ENCODE measurements at places on chromosomes 11 and 22.

GRCh38 chr11:60786811-60787567, 1.9 kb downstream of the MS4A10 start:
- DNase-seq = no peak

GRCh38 chr11:92390783-92391182, 166.2 kb downstream of the FAT3 start:
- no peak for DNase-seq

DNA sequence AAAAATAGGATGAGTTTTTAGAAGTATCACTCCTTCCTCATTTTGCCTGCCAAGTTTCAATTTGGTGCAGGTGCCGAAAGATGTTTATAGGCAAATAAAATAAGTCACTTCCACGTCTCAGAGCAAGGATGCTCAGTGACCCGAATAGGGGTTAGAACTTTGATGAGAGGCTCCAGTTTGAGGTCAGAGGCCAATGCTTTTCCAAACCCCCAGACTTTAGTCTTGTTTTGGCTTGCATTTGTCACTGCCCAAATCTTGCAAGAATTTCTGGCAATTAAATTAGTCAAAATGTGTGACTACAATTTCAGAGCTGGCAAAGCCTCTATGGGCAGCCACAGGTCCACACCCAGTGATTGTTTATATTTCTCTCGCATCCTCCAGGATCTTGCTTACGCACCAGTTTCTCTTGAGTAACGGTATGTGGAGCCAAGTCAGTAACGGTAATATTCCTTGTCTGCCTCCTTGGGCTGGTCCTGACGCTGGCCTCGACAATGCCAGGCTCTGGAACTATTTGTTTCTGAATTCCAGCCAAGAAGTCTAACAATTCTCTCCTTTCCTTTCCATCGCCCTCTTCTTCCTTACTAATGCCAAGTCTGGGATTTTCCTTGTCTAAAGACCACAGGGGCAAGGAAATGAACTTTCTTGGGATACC, 9.9 kb upstream of the NUP160 start:
- no peak for DNase-seq

- no peak for DNase-seq
These were observed 11.8 kb upstream of the THY1 start for GRCh38 chr11:119434591-119435330.

GRCh38 chr22:38882972-38883622, 11.1 kb upstream of the CBX6 start:
- no peak for DNase-seq

DNA sequence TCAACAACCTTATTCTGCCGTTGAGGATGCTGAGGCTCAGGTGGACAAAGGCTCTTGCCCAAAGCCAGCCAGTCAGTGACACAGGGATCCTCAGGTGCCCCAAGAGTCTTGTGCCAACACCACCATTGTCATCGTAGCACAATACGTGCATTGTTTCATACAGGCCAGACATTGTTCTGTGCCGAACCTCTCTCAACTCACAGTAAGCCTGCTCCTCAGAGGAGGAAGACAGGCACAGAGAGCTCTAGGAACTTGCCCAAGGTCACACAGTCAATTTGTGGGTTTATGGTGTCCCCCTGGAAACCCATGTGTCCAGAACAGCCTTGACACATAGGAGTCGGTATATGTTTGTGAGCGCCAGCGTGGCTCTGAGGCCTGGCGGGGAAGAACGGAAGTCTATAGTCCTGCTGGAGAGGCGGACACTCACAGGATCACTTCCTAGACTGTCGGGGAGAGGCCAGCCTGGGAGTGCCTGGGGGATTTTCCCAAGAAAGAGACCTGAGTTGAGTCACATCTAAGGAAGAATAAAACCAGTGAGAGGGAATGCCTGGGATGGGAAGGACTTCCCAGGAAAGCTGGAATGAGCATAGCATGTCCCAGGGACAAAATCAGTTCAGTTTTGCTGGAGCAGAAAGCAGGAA, 20.2 kb downstream of the LIF start:
- no peak for DNase-seq

DNA sequence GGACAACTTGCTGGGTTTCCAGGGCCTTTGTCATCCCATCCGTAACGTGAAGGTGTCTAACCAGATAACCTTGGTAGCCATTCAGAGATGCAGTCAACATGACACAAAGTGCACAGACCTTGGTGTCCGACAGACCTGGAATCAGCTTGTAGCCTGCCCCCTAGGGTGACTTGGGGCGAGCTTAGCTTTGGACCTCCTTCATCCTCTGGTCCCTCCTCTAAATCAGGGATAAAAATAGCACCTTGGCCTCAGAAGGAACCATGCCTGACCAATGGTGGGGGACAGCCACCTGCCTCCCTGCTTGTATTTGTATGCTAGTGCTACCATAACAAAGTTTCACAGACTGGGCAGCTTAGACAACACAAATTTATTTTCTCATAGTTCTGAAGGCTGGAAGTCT, 3.7 kb downstream of the SNRPD3 start:
- no peak for DNase-seq

DNA sequence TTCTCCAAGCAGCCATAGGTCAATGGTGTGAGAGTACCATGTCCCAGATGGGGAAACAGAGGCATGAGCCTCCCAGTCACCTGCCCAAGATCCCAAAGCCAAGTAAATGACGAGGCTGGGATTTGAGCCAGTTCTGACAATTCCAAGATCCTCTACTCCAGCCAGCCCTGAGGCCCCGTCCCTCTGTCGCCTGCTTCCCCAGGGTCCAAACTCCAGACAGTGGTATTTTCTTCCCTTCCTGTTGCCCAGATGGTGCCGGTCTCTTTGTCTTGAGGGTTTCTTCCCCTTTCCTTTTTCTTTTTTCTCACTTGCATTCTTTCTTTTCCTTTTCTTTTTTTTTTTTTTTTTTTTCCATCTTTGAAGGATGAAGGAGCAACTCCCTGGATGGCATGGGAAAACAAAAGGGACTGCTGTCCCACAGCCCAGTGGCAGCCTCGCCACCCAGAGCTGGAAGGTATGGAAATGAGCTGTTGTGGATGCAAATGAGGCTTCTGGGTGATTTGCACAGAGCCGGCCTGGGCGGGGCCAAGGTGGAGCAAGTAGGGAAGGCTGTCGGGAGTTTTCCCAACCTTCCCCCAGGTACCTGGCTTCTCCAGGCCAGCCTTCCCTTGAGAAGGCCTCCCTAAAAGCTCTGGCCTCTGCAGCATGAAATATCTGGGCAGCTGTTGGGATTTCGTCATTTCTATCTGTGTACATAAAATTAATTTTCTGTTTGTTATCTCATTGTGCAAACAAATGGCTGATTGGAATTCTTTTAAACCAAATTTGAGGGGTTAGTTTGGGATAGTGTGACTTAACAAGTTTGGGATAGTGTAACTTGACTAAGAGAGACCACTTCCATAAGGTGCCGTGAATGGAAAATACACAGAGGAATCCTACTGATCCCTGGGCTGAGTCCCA, 146.8 kb downstream of the MN1 start:
- no peak for DNase-seq

GRCh38 chr11:44338698-44339529, 29.0 kb upstream of the ALX4 start:
- DNase-seq = no peak

DNA sequence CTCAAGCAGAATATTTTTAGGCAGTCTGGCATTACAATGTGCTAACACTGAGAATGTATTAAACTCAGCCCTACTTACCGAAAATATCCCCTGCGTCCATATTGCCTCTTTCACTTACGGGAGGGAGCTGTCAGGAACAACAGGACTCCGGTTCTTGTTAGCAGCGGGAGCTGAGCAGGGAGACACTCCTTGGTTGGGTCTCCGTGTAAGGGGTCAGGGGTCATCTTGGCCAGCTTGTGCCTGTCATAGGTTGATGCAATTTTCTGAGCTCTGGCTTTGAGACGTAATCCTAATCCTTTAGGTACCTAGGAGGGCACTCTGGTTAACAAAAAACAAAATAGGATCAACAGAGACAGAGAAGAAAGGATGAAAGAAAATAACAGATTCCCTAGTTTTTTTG, 1477.2 kb downstream of the BRD1 start:
- no peak for DNase-seq

- DNase-seq = peak; percentile 21
These were observed 142.3 kb upstream of the TBCEL start for GRCh38 chr11:120881596-120881995.

DNA sequence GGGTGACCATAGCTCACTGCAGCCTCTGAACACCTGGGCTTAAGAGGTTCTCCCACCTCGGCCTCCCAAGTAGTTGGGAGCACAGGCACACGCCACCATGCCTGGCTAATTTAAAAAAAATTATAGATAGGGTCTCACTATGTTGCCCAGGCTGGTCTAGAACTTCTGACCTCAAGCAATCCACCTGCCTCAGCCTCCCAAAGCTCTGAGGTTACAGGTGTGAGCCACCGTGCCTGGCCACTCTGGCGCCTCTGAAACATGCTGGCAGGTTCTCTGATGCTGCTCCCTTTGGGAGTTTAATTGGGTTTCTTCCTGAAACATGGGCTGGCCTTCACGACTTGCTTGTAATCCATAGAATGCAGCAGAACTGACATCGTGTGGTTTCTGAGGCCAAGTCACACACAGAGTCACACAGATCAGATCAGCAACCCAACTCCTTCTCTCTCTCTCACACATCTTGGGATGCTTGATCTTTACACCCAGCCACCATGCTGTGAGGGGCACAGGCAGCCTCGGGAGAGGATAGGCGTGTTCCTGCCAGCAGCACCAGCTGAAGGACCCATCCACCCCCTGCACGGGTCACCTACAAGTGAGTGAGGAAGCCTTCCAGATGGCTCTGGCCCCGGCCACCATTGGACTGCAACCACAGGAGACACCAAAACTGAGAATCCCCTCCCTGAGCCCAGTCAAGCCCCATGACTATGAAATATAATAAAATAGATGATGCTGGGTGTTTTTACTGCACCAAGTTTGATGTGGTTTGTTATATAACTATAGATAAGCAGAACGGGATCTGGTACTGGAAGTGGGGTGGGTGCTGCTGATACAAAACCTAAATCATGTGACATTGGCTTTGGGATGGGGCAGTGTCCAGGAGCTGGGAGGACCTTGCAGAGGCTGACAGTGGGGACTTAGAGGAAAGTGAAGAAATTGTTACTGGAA, 3.1 kb upstream of the GSC2 start:
- DNase-seq = no peak

- DNase-seq = no peak
These were observed 607.5 kb downstream of the METTL15 start for GRCh38 chr11:28715726-28716125.

DNA sequence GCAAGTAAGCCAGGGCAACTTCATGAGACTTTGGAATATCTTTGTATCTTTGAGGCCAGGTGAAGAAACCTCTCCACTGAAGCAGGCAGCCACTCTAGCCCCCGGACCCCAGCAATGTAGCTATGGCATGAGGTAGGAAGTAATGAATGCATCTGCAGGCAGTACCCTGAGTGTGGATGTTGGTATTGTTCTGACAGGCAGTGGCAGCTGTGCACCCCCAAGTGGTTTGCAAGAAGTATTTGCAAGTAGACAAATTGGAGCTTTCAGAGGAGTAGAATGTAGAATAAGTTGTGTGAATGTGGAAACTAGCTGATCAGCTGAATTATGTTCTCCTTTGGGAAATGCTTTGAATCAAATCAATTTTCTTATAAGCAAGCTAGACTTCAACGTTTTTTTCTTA, 194.4 kb upstream of the PGR start:
- no peak for DNase-seq

- DNase-seq = no peak
These were observed 66.0 kb upstream of the NNMT start for GRCh38 chr11:114230031-114230704.

- no peak for DNase-seq
These were observed 42.6 kb downstream of the SLC22A12 start for GRCh38 chr11:64633555-64634159.

- no peak for DNase-seq
These were observed 52.2 kb downstream of the IRAG1 start for GRCh38 chr11:10641177-10641911.

DNA sequence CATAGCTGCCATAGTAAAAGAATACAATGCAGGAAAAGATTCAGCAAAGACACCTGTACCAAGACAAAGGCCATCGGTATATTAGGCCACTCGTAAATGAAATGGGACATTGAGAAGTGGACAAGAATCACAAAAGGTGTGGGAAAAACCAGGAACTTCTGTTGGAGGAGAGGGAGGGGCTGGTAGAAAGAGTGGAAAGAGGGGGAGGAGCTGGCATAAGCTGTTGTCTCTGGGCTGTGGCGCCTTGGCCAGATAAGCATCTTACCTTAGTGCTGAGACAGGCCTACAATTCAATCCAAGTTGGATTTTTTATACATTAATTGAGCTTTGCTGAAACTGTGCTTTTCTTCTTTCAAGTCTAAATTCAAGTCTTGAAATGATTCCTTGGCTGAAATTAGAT, 37.1 kb downstream of the ZNF202 start:
- no peak for DNase-seq

GRCh38 chr11:7635708-7636107, 37.6 kb downstream of the CYB5R2 start:
- no peak for DNase-seq
